ENCODE measurements at places on chromosomes 2 and 18.

- no peak for DNase-seq
Observed at GRCh38 chr2:155599834-155600233, 732.7 kb downstream of the NR4A2 start.

- no peak for DNase-seq
Observed at GRCh38 chr2:75616406-75616805, 30.2 kb upstream of the MRPL19 start.

DNA sequence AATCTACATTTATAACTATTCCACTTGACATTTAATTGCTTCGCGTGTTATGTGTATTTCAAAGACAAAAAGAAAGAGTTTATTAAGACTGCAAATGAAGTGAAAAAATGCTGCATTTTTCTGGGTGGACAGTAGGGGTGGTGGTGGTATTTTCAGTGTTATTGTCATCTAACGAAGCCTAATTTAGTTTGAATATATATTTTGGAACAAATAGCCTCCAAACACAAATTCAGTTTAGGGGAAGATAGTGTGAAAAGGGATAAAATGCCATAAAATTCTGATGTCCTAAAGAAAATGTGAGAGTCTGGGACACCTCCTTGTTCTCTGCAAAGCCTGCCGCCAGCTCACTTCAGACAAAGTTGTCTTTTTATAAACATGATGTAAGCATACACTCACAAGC lies 425.1 kb downstream of the NRXN1 start:
- DNase-seq: no peak

DNA sequence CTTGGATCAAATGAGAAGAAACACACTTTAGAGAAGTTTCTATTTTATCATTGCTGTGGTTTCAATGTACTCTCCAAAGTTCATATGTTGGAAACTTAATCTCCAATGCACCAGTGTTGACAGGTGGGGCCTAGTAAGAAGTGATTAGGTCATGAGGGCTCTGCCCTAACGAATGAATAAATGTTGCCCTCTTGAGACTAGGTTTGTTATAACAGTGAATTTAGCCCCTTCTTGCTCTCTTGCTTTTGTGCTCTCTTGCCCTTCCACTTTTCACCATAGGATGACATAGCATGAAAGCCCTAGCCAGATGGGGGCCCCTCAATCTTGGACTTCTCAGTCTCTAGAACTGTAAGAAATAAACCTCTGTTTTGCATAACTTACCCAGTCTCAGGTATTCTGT lies 664.8 kb downstream of the DCC start:
- no peak for DNase-seq

DNA sequence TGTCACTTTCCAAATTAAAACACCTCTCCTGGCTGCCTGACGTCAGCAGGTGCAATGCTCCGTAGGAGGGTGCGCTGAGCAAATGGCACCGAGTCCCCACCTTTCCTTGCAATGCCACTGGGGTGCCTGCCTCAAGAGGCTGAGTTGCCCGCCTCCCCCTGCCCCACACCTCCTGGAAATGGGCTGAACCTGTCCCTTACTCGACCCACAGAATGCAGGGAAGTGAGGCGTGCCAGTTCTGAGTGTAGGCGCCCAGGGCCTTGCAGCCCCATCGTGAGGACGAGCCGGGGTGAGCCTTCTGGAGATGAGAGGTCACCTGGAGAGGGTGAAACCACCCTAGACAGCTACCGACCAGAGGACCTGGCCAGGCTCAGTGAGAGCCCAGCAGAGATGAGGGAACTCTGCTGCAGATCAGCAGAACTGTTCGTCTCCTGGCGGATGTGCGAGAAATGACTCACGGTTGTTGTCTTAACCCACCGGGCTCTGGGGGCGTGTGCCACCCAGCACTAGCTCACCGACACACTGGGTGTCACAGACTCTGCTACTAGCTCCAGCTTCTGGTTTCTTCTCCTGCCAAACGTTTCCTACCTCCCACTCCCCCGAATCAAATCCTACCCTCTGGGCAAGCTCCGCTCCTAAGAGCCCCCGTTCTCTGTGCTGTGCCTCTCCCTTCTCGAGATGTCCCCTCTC lies 168.7 kb upstream of the HDAC4 start:
- DNase-seq: no peak

DNA sequence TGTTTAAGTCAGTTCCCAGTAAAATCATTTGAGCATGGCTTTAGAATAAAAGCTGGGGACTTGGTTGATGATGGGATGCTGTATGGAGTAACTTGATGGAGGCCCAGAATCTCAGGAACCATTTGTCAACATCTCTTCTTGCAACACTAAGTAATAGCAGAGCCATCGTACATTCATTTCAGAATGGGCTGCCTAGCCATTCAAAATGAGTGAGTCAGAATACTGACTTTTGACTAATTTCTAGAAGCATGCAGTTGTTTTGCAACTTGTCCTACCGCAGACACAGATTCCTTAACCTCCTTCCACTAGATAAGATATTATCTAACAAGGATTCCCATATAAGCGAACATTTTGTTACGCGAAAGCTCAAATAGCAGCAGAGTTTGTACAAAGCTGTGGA lies 229.5 kb downstream of the CNTNAP5 start:
- DNase-seq: no peak

DNA sequence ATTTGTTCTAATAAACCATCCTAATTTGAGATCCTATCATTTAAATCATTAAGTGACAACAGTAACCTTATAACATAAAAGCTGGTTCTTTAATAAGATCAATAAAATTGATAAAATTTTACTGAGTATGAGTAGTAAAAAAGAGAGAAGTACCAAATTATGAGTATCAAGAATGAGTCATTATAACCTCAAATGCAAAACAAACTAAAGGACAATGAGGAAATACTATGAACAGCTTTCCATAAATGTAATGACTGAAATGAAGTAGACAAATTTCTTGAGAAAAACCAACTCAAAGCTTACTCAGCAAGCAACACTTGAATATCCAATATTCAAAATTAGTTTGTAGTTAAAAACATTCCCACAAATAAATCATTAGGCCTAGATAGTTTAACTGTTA lies 433.0 kb downstream of the ZEB2 start:
- DNase-seq: no peak

DNA sequence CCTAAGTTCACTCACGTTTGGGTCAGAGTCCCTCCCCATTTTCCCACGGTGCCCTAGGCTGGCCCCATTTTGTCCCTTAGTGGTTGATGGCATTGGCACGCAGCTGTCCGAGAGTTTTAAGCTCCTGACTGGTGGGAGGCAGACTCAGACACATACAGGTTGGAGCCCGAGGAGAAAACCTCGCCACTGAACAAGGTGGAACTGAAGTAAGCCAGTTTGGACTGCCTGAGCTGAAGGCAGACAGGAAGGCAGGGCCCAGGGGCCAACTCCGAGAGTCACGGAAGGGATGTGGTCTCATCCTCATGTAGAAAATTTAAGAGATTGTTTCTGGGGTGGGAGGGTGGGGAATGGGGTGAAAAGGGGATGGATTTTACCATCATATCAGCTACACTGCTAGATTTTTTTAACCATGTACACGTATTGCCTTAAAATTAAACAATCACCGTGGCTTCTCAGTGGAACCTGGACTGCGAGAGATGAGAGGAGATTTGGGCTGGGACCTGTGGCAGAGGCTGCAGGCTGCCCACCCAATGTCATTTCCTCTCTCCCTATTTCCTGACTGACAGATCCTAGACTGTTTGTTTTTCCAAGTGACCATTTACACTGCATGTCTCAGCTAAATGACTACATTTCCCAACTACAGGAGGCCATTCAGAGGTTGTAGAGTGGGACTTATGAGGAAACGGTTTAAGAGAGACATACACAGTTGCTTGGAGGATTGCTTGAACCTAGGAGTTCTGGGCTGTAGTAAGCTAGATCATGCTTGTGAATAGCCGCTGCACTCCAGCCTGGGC lies 19.4 kb upstream of the NMUR1 start:
- no peak for DNase-seq

GRCh38 chr2:151150331-151151320 lies 111.0 kb downstream of the RBM43 start:
- DNase-seq: no peak

GRCh38 chr2:234444242-234444730 lies 52.6 kb downstream of the ARL4C start:
- DNase-seq: no peak

- no peak for DNase-seq
Observed at GRCh38 chr2:128494640-128495321, 176.1 kb upstream of the HS6ST1 start.

DNA sequence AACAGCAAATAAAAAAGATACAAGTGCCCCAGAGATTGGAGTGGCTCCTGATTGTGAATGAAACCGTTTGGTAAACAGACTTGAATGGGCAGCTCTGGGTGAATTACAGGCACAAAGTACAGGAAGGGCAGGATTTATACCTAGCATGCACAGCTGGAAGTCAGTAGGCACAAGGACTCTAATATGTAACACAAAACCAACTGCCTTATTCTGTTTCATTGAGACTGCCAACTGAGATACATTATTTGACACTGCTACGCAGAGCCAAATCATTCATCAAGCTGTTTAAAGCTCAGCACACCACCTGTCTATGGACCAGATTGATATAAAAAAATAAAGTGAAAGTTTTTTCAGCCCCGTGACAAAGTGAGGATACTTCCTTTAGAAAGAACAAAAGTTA lies 541.2 kb downstream of the NUP35 start:
- no peak for DNase-seq

DNA sequence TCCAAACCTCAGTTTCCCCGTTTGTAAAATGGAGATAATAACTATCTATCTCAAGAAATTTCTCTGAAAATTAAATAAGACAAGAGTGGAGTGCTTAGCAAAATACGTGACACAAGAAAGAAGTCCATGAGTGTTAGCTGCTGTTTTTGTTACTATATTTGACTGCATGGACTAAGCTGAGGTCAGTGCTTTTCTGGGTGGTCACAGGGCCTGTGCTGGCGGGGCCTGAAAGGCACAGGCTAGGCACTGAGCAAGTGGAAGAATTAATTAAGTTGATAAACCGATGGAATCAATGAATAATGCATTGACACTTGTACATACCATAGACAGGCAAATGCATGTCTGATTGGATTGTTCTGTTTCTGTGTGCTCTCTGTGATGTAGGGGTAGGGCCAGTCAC lies 27.3 kb downstream of the RPL37A start:
- DNase-seq: no peak

DNA sequence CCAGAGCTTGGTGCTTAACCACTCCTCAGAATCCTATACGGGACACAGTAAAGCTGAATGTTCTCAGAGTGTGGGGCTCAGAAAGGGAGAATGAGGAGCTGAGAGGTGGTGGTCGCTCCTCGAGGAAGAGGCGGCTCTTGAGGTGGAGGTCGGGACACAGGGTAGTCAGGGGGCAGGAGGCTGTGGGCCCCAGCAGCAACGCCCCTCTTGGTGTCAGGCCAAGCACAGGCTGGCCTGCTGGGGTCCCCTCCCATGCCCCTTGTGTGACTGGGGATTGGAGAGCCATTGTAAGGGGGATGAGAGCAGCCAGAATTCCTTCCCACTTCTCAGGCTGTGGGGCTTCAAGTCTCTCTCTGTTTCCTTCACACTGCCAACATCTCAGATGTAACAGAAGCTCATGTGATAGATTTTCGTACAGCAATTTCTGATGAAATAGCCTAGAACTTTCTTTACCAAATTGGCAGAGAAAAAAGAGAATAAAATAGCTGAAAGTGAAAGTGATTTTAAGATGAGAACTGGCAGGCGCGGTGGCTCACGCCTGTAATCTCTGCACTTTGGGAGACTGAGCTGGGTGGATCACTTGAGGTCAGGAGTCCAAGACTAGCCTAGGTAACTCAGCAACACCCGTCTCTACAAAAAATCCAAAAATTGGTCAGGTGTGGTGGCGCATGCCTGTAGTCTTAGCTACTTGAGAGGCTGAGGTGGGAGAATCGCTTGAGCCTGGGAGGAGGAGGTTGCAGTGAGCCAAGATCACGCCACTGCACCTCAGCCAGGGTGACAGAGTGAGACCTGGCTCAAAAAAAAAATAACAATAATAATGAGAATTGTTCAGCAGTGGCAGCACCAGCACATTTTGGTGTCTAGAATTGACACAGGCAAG lies 61.1 kb upstream of the RPL31 start:
- no peak for DNase-seq

- DNase-seq: no peak
Observed at GRCh38 chr18:49788327-49788898, 24.9 kb downstream of the ACAA2 start.

DNA sequence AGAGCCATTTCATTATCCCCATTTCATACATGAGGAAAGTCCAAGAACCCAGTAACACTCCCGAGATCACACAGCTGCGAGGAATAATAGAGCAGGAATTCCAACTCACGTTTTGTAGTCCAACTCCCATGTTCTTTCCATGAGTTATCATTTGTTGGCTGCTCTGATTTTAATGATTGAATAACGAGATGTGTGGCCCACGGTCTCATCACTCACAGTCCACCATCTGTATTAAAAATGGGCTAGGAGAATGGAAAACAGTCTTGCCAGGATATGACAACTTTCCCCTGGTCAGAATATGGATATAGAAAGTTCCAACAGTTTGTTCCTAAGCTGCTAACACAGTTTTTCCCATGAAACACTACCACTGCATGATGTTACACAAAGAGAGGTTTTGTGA lies 147.5 kb downstream of the METTL4 start:
- DNase-seq: no peak

- DNase-seq: no peak
Observed at GRCh38 chr2:230885463-230886130, 20.9 kb downstream of the ITM2C start.

DNA sequence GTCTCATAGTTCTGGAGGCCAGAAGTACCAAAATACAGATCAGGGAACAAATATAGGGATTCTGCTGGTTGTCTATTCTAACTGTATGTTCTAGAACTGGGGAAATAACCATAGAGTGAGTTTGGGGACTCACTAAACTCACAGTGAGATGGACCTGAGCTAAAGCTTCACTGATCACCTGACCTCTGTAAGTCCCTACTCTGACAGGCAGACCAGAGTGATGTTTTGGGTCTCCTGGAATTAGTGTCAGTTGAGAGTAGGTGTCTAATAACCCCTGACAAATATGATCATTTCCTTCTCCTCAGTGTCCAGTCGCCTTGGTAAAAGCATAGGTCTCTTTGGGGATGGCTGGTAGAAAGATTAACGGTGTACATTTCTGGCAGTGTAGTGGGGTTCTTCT lies 14.2 kb downstream of the PIKFYVE start:
- no peak for DNase-seq

- DNase-seq: no peak
Observed at GRCh38 chr18:7584646-7585275, 17.6 kb downstream of the PTPRM start.

DNA sequence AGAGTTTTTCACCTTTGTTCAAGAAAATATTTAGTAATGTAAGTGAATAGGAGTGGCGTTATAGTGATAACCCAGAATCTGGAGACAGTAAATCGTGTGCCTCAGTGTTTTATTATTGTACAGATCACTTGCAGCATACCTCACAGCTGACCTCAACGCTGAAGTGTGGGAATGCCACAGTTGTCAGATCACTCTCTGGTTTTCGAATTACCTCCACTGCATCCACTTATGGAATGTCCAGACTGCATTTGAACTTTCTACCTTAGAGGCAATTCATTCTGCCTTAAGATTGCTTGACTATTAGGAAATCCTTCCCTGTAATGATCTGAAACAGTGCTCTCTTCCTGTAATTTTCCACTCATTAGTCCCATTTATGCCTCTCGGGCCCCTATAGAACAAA lies 164.5 kb upstream of the ALPP start:
- DNase-seq: no peak

Data from stimulated activated CD4-positive, alpha-beta T cell treated with anti-CD3 and anti-CD28 coated beads, Interleukin-1b, Interleukin-23, amount 100 ng/mL, for 1 hour (primary cell).